ENCODE measurements at places on chromosomes 6 and 20.

DNA sequence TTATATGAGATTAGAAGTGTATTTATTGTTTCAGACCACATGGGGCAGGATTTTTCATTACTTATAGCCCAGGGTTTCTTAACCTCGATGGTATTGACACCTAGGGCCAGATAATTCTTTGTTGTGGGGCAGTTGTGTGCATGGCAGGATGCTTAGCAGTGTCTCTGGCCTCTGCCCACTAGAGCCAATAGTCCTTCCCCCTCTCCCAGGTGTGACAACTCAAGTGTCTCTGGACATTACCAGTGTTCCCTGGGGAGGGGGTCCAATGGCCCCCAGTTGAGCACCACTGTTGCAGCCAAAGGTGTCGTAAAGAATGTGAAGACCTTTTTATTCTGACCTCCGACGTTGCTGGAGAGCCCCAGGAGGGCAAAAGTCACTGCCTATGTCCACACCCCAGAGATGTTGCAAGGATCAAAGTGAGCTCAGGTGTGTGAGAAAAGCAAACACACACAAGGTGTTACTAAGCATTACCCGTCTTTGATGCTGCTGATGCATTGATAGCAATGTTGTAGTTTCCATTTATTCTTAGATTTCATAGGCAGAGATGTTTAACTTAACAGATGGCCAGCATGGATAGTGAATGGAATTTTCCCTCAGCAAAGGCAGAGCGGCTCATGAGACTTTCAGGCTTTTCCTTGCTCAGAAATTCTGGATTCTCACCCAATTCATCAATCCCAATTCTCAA is 22.2 kb downstream of the BANF2 start:
- DNase-seq: no peak

- no peak for DNase-seq
Observed at GRCh38 chr6:139442188-139442671, 67.8 kb upstream of the CITED2 start.

GRCh38 chr6:147382945-147383554 is 125.4 kb upstream of the SAMD5 start:
- peak; percentile 26 for DNase-seq

GRCh38 chr6:151387175-151387970 is 4.0 kb downstream of the ZBTB2 start:
- no peak for DNase-seq

DNA sequence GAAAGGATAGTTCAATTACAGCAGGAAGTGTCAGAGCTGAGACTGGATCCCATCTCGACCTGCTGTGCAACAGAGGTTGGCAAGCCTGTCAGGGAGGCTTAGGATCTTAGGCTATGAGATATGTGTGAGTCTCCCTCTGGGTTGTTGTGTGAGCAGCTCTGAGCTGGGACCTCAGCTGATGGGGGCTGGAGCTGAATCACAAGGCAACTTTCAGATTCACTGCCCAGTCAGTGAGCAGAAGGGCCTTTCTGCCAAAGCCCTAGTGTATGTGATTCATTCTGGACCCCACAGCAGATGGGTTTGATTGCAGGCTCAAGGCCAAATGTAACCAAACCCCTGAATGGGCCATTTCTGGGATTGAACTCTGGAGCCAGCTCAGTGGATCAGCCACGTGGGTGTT is 4.5 kb downstream of the PI3 start:
- DNase-seq: no peak

DNA sequence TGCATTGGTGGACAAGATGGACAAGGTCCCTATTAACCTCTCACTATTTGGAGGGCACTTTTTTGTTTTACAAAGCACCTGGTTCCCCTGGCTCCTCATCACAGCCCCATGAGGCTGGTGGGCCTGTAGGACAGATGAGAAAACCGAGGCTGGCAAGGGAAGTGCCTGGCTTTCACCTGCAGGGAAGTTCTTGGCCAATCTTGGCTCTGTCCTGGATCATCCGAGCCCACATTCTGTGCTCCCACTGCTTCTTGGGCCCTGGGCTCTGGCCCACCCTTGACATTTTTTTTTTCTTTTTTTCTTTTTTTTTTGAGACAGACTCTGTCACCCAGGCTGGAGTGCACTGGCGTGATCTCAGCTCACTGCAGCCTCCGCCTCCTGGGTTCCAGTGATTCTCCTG is 14.7 kb downstream of the SLC13A3 start:
- no peak for DNase-seq

- no peak for DNase-seq
Observed at GRCh38 chr20:58458342-58459057, 56.7 kb downstream of the APCDD1L start.

DNA sequence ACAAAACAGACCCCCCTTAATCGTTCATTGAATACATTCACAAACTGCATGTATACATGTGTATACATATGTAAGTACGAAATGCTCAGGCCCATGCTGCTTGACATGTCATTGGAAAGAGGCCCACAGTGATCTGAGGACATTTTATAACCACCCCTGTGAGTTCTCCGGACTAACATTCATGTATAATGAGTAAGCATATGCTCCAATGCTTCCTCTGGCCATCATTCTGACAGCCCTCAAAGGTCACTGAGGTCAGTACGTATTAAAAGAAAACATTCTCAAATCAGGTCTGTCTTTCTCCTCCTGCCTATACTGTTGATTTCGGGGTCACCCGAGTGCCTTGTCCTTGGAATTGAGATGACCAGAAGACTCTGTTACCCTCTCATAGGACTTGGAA is 54.9 kb downstream of the TENT5A start:
- peak; percentile 17 for DNase-seq

DNA sequence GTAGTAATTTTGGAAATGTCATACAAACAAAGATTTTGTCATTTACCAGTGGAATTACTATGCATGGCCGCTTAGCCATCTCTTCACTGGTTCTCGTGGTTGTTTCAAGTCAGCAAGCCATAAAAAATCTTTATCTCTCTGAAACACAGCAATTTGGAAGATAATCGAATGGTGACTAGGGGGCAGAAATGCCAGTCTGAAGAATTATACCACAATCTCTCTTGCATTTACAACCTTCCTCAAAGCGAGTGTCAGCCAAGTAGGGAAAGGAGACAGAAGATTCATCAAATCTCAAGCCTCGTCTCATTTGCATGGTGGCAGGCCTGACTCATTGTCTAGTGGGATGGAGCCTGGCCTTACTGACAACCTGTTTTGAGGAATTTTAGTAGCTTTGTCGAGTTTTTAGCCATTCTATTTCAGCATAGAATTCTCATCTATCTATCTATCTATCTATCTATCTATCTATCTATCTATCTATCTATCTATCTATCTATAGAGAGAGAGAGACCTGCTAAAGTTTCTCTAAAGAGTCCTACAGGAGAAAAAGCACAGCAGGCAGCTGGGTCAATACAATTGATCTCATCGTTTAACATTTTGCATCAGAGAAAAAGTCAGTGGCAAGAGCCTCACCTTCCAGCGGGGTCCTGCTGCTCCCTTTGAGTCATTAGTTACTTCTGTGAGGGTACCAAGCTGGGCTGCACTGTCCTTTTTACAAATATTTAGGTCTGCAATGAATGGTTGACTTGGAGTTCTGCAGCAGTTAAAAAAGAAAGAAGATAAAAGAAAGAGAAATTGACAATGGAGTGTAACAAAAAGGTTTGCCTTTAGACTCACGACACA is 572.8 kb downstream of the TFAP2A start:
- DNase-seq: no peak
